Activated T-cell treated with anti-CD3 and anti-CD28 coated beads for 24 hours (primary cell): ENCODE measurements at places on chromosomes 3 and 15.

DNA sequence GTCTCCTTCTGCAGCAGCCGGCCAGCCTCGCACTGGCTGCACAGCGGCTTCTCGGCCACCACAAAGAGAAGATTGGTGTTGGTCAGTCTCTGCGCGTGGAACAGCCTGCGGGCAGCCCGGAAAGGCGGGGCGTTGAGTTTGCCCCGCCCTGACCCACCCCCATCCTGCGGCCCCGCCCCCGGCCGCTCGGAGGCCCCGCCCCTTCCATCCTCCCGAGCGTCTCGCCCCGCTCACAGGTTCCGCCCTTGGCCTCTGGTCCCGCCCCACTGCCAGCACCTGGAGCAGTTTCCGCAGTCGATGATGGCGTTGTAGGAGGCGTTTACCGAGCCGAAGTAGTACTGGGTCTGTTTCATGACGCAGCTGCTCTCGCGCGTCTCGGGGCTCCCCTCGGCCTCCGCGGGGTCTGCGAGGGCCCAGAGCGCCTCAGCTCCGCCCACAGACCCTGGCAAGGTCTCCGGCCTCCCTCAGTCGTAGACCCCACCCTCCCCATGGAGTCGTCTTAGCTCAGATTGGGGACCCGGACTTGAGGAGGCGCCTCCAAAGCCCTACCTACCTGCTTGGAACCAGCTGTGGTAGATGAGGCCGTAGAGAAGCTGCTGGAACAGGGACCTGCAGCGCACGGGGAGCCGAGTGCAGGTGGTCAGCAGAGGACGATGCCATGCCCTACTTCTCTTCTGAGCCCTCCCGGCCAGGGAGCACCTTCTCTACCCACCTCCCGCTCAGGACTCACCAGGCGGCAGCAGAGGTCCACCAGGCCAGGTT, 5.9 kb upstream of the TMEM115 start:
- DNase-seq, result peak; percentile 91

DNA sequence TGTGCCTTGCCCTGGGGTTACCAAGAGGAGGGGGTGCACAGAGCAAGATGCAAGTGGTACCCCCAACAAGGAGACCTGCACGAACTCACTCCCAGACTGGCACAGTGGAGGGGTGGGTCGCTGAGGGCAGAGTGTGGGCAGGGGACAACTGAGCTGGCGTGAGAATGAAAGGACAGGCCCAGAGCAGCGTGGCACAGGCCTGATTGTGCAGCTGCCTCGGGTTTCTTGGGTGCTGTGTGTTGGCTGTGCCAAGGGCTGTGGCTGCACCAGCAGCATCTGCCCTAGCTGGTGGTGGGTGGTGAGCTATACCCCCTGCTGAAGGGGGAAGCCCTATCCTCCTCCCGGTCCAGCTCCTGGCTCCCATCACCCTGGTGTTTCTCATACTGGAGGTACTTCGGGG, 92.4 kb downstream of the TMEM266 start:
- DNase-seq, result no peak

GRCh38 chr15:59232476-59232875, 25.8 kb downstream of the LDHAL6B start:
- DNase-seq, result no peak

DNA sequence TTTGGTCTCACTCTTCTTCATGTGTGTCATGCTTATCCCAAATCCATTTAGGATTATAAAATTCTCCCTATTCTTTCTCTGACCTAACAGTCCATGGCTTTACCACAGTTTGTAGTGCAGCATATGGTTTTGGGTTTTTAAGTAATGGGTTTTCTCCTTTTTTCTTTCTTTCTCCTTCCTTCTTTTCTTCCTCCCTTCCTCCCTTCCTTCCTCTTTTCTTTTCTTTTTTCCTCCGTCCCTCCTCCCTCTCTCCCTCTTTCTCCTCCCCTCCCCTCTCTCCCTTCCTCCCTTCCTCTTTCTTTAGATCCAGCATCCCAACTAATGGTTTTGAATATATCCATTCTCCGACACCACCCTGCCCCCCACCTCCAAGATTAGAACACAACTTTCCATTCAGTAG, 118.9 kb downstream of the RBPMS2 start:
- DNase-seq, result no peak

DNA sequence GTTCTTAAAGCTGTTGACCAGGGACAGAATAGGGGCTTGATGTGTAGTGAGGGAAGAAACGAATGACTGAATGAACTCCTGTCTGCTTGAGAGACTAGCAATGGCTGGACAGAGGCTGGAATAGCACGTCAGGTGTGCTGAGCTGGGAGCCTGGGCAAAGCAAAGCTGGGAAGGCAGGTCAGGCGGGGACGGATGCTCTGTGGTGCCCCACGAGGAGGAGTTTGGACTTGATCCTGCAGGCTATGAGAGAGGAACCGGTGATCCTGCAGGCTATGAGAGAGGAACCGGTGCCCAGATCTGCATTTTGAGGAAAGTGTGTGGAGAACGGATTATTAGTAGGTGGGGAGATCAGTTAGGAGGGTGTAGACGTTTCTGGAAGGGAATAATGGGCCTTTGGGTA, 31.3 kb upstream of the PSTPIP1 start:
- DNase-seq, result no peak

DNA sequence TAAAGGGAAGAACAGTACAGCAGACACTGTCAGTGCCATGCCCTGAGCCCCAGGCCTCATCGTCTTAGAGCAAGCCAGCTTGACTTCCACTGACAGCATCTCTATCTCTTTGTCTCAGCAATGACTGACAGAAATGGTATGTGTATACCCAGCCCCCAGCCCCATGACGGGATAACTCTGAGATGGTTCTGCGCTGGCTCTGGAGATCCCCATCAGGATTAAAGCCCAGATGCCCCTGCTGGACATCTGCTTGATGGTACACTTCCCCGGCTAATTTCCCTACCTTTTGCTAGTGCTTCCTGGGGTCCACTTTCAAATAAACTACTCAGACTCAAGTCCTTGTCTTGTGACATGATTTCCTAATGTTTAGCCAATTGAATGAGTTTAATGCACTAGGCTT, 7.6 kb downstream of the NMNAT3 start:
- no peak for DNase-seq

DNA sequence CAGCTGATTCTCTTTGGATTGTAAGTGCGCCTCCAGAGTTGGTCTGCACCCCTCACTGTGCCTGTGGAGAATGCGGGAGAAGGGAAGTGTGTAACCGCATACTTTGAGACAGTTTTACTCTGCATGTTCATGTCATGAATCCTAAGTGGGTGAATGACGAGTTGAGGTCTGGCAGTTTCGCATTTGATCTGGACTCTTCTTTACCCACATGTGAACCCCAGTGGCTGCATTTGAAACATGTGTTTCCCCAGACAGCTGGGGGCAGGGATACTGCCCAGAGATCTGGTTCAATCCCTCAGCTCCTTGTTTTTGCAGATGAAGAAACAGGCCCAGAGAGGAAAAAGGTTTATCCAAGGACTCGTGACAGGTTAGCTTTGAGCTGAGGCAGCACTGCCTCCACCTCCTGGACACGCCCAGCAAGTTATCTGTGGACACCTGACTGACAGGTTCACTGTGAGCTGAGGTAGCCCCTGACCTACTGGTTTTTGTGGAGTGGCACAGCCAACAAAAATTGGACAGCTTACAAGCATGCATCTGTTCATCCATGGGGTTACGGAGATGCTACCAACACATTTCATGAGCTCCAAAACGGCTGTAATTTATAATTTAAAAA, 207.3 kb downstream of the XXYLT1 start:
- DNase-seq, result no peak

DNA sequence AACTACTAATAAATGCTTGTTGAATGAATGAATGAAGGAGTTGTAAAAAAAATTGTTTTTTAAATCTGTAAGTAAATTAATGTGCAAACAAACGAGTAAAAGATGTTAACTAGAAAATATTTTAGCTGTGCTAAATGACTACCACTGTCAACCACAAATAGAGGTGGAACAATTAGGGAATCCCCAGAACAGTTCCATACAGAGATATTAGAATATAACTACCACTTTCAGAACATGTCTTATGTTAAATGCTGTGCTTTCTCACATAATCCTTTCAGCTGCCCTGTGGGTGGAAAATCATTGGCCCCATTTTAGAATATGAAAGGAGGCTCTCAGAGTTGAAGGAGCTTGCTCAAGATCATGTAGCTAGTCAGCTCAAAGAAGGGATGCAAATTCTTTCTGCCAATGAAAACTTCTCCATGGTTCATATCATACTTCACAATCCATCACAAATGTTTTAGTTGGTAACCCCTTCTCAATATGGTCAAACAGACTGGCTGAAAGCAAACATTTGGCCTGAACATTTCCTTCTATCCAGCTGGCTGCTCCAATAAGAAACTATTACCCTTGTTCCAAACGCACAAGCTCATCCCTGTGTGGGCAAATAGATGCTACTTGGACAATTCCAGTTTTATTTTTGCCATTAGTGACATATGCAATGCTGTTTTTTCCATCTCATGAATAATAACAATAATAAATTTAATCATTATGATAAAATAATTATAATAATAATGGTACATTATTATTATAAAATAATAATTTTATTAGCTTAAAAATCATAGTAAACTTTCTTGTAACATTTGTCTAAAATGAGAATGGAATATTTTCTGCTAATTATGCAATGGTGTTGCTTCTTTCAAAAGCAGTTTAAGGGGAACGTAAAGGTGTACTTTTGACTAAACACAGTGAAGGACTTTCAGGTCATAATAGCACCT, 290.4 kb upstream of the STT3B start:
- no peak for DNase-seq

DNA sequence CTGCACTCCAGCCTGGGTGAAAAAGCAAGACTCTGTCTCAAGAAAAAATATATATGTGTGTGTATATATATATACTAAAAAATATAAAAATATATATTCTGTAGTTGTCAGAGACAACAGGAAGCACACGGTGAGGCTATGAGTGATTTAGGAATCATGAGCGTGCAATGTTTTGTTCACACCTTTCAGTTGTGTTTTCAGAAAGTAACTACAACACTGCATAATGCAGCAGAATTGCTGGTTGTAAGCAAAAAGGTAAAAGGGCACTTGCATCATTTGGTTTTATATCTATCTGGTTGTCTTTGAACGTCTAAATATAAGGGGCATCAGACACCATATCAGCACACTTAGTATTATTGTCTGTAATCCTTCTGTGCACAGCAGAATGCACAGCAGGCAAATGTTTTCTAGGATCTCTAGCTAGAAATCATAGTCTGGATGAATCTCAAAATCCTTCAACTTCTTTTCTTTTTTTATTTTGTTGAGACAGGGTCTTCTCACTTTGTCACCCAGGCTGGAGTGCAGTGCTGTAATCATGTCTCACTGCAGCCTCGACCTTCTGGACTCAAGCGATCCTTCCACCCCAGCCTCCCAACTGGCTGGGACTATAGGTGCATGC, 44.8 kb downstream of the CCR3 start:
- no peak for DNase-seq

GRCh38 chr3:72334681-72335457, 513.4 kb downstream of the SHQ1 start:
- DNase-seq, result no peak

DNA sequence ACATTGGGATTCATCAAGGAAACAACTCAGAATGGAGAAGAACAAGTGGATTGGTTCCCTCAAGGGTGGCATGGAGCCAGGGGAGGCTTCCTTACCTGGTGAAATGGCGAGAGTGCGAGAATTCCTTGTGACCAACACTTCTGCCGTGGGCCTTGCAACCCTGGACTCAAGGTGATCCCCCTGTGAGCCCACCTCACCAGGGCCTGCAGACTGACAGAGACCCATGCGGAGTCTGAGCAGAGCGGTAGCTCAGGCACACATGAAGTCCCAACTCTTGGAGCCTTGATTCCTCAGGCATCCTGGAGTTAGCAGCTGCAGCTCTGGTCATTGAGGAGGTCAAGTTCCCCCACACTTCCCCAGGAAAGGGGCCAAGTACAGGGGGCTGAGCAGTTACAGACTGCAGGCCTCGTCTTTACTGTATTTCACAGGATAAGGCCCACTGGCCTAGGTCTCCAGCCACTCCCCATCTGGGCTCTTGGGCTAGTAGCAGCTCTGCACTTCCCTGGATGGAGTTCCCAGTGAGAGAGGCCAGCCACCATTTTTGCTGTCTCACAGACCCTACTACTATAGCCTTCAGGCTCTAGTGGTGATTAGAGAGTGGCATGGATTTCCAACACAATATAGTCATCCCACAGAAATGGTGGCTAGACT, 269.5 kb upstream of the DCBLD2 start:
- DNase-seq, result no peak

DNA sequence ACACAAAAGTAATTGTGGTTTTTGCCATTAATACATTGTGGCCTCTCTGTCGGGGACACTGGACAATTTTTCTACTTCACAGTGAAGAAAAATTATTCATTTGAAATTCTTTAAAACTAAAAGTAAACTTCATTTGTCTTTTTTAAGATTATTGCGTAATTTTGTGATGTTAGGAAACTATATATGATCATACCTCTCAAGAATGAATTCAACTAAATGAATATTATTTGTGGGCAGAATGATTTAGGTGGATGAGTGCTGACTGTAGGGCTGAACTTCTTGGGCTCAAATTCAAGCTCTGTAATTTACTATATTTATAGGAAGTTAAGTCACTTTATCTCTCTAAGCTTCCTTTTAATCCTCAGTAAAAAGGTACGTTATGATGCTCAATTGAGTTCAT, 441.2 kb downstream of the ROBO1 start:
- no peak for DNase-seq

- no peak for DNase-seq
Observed at GRCh38 chr3:99134986-99135385, 233.5 kb upstream of the DCBLD2 start.

DNA sequence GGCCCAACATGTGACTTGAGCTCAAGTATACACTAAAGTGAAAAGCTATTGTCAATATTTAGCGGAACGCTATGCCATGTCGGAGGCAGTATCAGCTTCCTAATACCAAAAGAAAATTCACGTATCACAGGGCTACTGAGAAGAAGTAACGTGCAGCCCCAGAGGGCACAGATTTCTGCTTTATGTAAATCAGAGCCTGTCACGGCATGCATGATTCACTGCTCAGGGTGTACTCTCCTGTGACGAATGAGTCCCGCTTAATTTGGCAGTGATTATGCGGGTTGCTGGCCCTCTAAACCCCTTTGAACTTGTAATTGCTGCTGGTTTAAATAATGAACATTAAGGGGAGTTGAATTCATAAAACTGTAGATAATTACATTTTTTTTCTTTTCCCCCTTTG, 85.3 kb downstream of the MEIS2 start:
- no peak for DNase-seq
